Naive thymus-derived CD4-positive, alpha-beta T cell (primary cell): ENCODE measurements at places on chromosomes 5 and 9. TPM values are rescaled to one million over a fixed set of nuclear protein-coding genes. Genes with fewer than 3 reads are reported as not detected.
A peak's percentile ranks its signal among the peaks of the same experiment; 100 is the strongest.

DNA sequence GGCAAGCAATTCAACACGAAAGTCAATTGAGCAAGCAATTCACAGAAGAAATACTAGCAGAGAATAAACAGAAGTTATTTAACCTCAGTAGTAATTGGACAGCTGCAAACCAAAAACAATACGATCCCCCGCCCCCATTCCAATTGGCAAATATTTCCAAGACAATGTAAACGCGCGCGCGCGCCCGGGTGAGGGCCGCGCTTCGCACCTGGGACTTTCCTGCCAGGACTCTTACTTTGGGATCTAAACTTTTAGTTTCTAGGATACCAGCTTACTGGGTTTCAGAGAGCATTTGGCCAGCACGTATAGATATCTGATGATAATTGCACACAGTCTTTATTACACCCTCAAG lies 8.6 kb downstream of the RUFY1 start:
- peak; percentile 10 for DNase-seq

DNA sequence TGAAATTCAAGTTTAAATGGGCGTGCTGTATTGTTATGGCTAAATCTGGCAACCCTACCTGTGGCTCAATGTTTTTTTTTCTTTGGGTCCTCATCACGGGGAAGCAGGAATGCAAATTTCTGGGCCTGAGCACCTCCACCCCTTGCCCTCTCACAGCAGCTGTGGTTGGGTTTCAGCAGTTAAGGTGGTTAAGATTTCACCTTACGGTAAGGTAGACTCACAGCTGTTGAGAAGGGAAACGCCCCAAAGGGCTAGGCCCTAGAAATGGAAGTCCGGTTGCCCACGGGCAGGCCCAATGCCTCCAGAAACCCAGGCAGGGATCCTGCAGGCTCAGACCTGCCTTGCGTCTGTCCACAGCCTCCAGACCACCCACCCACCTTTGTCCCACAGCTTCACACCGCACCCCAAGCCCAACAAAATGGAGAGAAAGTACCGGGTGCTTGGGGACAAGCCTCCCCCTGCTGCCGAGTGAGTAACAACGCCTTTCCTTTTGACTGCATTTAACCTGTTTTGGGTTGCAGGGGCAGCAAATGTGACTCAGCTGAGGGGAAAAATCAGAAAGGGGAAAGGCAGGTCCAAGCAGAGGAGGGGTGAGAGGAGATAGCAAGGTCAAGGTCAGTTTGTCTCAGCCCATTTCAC lies 48.1 kb upstream of the TDRD7 start:
- DNase-seq: no peak

- DNase-seq: no peak
Measured at GRCh38 chr9:132040246-132040645, 39.4 kb downstream of the MED27 start.

GRCh38 chr5:110043025-110043424 lies 353.3 kb downstream of the MAN2A1 start:
- peak; percentile 39 for DNase-seq

- no peak for DNase-seq
Measured at GRCh38 chr9:96021551-96022444, 146.3 kb downstream of the ERCC6L2 start.

ARAP3 gene
- 8.5 TPM for total RNA-seq
